ENCODE measurements at places on chromosomes 5 and 9.

- no peak for DNase-seq
These were observed 135.1 kb upstream of the PPP1R26 start for GRCh38 chr9:135344523-135344901.

- DNase-seq: no peak
These were observed 41.3 kb downstream of the STK10 start for GRCh38 chr5:172146748-172147092.

DNA sequence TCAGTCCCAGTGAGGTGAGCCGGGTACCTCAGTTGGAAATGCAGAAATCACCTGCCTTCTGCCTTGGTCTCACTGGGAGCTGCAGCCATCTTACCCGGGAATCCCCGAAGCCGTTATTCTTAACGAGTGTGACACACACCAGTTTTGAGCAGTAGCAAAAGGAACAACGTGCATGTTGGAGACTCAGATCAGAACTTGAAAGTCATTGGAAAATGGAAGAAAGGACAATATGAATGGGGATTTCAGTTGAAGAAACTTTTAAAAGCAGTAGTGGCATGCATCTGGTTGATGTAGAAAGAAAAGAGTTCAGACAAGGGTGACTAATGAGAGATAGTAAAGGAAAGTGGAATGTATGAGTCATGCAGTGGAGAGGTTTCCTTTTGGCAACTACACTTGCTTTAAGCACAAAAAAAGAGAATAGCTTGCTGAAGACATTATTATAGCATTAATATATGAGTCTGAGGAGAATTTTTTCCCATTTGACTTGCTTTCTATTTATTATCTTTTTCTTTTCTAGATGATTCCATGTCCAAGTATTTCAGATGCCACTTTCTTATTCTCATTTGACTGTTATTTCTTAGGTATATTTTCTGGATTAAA is 44.4 kb upstream of the ANKDD1B start:
- DNase-seq: peak; percentile 93

GRCh38 chr9:25472681-25473080 is 205.6 kb downstream of the TUSC1 start:
- DNase-seq: no peak

DNA sequence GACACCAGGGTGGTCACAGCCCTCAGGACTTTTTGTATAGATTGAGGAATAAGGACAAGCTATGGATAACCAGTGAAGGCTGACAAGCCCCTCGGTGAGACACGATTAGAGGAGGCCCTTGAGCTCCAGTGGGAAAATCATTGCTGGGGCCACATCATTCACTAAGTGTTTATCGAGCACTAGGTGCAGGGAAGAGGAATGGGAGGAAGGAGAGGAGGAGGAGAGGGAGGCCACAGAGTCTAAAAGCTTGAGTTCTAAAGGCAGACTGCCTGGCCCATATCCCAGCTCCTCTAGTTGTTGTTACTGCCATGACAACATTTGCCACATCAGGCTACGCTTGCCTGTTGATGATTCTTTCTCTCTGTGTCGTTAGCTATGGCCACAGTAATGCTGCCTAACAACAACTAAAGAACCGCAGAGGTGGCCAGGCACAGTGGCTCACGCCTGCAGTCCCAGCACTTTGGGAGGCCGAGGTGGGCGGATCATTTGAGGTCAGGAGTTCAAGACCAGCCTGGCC is 37.6 kb downstream of the NKX2-5 start:
- no peak for DNase-seq

- no peak for DNase-seq
These were observed 169.7 kb downstream of the GLIS3 start for GRCh38 chr9:4130166-4130565.
